ENCODE measurements at places on chromosomes 2 and 18. TPM values are rescaled to one million over a fixed set of nuclear protein-coding genes. Genes with fewer than 3 reads are reported as not detected.
A peak's percentile ranks its signal among the peaks of the same experiment; 100 is the strongest.

DNA sequence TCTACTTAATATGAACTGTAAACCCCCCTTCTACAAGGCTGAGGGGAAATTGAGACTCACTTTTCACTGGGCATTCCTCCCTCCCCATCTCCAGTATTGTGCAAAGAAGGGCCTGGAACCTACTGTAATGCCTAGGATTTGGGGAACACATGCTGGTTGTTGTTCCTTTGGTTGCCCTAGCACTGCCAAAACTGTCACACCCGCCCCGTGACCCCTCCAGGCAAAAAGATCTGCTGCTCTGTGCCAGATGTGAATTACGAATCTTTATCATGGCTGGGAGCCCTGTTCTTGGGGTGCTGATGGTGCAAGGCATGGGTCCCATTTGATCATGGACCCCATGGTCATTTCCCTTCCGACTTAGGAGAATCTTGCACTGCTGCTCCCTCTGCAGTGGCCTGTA is 95.4 kb downstream of the CABLES1 start:
- no peak for DNase-seq

GRCh38 chr2:58195662-58196061 is 45.5 kb downstream of the FANCL start:
- DNase-seq: no peak

DNA sequence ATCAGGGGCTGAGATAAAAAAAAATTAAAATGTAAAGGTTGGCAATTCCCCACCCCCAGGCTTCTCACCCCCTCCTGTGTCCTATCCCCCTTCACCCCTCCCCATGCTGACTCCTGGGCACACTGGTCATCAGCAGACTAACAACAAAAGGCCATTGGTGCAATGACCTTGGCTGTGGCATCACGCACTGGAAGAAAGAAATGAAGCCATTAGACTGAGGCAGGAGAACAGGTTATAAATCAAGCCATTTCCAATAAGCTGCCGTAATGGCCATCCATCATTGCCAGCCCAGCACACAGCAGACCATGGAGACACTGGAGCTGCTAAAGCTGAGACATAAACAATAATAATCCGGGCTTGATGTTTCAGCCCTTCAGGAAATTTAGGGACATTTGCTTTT is 342.4 kb upstream of the ETAA1 start:
- DNase-seq: no peak

DNA sequence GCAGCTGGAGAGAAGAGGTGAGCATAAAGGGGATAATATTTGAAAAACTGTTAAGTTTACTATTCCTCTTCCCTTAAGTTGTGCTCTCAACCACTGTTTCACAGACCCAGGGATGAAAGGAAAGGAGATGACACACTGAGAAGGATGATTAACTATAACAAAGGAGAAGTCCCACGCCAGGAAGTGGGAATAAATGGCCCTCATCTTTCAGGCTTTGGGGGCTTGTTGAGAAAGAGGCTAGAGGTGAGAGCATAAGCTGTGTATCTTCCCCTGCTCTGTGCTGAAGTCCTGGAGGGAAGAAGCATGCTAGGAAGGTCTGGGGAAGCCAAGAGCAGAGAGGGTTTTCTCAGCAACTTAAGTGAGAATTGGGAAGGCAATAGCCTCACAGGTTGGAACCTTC is 399.1 kb upstream of the ATP5MC3 start:
- DNase-seq: no peak

- DNase-seq: no peak
Observed at GRCh38 chr2:207772081-207772843, 2.6 kb upstream of the FZD5 start.

- no peak for DNase-seq
Observed at GRCh38 chr2:216653931-216654365, 20.7 kb downstream of the IGFBP2 start.

GRCh38 chr2:84878896-84879583 is 1.8 kb downstream of the TRABD2A start:
- no peak for DNase-seq

DNA sequence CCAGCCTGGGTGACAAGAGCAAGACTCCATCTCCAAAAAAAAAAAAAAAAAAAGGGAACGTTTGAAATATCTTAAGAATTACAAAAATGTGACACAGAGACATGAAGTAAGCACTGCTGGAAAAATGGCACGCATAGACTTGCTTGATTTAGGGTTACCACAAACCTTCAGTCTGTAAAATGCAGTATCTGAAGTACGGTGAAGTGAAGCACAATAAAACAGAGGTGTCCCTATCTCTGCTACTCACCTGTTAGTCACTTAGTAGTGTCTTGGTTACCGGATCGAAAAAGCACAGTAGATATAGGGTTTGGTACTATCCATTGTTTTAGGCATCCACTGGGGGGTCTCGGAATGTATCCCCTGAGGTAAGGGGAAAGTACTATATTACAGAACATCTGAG is 11.6 kb upstream of the GREB1L start:
- DNase-seq: no peak

GRCh38 chr2:16656784-16657391 is 8.7 kb downstream of the CYRIA start:
- peak; percentile 68 for DNase-seq

DNA sequence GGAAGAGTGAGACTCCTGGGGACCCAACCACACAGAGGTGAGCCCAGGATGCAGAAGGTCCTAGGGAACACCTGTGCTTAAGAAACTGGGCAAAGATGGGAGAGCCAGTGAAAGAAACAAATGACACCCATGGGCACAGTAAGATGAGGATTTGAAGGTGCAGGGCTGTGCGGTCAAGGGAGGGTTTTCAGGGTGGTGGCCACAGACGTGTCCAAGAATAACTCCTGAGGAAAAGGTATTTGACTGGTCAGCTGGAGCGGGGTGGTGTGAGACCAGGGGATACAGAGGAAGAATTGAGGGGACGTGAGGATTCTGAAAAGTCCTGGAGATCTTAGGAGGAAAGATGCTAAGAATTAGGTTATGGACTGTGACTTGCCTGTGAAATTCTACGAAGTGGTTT is 142.9 kb downstream of the TMEM163 start:
- DNase-seq: no peak

DNA sequence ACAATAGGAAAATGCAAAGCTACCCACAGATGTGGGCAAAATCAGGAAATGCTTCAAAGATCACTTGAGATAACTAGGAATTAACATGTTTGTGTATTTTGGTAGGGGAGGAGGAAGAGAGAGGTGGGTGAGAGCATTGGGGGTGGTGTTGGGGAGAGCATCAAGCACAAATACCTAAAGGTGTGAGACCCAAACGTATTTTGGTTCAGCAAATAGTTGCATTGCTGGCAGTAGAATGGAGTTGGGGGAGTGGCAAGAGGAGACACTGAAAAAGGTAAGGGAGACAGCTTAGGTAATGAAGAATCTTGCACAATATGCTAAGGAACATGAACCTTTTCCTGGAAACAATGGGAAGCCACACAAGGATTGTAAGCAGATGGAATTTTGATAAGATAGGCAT is 1.5 kb upstream of the PELI1 start:
- DNase-seq: no peak

GRCh38 chr2:21392649-21393048 is 268.9 kb downstream of the TDRD15 start:
- no peak for DNase-seq

GRCh38 chr2:23589220-23589647 is 204.3 kb downstream of the KLHL29 start:
- DNase-seq: no peak

DNA sequence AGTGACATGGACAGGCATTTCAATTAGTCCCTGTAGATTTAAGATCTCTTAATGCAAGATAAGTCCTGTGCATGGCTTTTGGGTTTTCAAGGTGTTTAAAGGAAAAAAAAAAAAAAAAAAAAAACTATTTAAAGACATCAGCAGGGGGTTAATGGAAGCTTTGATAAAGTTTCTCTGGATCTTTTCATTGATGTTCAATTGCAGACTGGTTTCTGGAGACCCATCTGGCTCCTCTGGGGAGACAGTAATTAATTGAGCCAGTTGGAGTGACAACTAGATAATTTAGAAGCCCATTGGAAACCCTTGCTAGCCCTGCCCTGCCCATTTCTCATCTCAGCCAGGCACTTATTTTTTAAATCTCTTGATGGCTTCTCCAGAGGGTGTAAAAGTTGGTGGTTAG is 98.7 kb downstream of the EPHA4 start:
- no peak for DNase-seq

- no peak for DNase-seq
Observed at GRCh38 chr2:190470256-190470826, 62.2 kb downstream of the MFSD6 start.

DNA sequence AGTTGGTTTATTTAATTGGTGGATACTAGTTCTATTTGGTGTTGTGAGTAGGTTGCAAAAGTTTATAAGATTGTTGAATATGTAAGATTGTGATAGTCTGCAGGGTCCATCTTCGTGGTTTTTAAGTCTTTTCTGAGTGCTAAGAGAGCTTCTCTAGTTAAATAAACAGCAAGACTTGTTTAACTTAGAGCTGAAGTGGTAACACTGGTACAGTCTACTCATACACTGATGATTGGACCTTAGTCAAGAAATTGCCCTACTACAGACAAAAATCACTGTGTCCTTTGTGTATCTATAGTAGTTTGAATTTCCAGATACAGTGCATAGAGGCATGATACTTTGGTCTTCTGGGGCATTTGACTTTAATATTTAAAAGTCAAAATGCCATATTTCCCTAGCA is 94.6 kb downstream of the PHLPP1 start:
- no peak for DNase-seq

DNA sequence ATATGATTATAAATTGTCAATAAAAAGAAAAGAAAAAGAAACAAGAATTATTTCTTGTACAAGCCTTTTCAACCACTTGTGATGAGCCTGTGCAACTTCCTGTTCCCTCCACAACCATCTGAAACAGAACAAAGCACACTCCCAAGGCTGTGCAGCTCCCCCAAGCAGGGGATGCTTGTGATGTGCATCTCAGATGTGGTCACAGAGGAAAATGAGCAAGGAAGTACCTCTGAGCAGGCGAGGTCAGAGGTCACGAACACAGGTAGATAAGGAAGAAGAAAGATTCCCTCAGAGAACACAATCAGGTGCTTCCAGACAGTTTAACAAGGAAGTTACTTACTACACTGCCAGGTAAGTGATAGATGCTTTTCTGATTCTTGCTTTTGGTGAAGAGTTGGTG is 274.8 kb upstream of the SLC39A10 start:
- DNase-seq: peak; percentile 21

- no peak for DNase-seq
Observed at GRCh38 chr18:570697-571096, 9.5 kb upstream of the CETN1 start.

- DNase-seq: no peak
Observed at GRCh38 chr2:227163485-227163997, 464 bp downstream of the COL4A4 start.

DNA sequence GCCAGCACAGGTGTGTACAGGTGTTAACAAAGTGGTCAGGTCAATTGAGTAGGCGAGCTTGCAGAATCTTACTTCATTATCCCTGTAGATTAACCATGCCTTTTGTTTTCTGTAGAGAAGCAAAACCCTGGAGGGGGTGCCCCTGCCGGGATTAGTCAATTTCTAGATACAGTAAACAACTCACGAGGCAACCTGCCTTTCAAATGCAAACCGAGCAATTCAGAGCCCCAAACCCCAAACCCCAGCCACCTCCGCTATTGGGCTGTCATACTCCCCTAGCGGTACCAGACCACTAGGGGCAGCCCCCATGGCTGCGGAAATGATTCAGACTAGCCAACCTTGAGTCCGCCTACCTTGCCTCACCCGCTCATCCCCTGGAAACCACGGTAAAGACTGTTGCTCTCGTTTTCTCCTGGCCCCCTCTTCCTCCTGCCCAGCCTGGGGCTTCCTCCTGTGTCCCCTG is 61.4 kb upstream of the KIF5C start:
- peak; percentile 74 for DNase-seq

DNA sequence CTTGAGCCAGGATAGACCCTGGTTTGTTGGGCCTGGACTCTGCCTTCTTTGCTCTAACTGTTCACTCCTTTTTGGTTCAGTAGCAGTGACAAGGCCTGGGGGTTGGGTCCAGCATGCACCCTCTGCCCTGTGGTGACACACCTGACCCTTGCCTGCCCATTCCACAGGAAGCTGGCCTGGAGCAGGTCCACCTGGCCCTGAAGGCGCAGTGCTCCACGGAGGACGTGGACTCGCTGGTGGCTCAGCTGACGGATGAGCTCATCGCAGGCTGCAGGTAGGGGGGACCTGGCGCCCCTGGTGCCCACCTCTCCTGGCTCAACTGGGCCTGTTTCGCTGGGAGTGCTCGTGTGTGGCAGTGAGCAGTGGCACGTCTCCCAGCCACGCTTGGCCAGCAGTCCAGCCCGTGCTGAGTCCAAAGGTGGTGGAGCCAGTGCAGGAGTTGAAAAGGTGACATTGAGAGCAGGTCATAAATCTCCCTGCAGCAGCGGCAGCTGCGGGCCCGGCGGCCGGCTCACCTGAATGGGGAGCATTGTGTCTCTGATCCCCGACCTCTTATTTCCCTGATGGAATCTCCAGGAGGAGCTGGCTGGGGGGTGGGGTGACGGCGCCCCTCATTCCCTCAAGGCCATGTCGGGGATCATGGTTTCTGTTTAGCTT is 102.6 kb downstream of the DYSF start:
- DNase-seq: no peak

GRCh38 chr2:46360303-46360702 is 63.1 kb downstream of the EPAS1 start:
- DNase-seq: no peak

DNA sequence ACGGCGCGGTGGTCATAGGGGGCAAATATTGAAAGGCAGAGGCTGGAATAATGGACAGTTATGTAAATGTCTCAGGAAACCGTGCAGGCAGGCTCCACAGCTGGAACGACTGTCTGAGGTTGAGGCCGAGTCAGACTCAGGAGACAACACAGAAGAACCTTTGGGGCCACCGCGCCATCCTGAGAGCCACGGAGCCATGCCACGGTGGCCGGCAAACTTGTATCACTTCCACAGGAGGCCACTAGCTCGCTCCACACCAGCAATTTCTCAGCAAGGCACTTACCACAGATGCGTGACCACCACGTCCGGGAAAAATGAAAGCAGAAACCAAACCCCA is 156.7 kb upstream of the SALL3 start:
- DNase-seq: no peak

DNA sequence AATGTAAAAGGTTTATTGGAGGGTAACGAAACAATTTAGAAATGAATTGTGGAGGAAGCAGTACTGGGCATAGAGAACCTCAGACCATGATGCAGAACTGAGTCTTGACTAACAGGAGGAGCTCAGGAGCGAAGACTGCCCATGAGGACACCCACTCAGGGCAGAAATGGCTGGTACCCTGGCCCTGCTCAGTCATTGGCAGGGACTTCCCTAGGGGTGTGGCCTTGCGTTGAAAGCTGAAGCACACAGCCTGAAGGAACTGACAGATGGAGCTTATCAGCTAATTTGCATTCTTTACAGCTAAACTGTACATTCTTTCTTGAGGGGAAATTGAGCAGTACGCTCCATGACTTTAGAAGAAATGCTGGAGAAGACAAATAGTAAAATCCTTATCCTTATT is 57.1 kb downstream of the PDK1 start:
- DNase-seq: no peak

Gene NYAP2
- not detected for total RNA-seq

Gene LRATD1
- total RNA-seq: 31.4 TPM

Gene UPP2
- total RNA-seq: not detected

Gene STK17B
- 47.3 TPM for total RNA-seq

Gene GEN1
- total RNA-seq: 21.5 TPM

Gene LONRF2
- 2.5 TPM for total RNA-seq

Gene EFHD1
- total RNA-seq: 14.9 TPM

Gene ATOH8
- 35.5 TPM for total RNA-seq

Gene IL18R1
- total RNA-seq: 19.4 TPM

Gene GFPT1
- 59.1 TPM for total RNA-seq

Gene SLC25A12
- total RNA-seq: 9.6 TPM

Gene PPP1R1C
- total RNA-seq: not detected

Gene PIKFYVE
- 48.3 TPM for total RNA-seq

Gene NAGK
- total RNA-seq: 47.7 TPM
